Activated T-cell treated with anti-CD3 and anti-CD28 coated beads for 4 hours (primary cell): ENCODE measurements at places on chromosomes 3 and 15.

- no peak for DNase-seq
Measured at GRCh38 chr3:45104715-45105711, 41.2 kb downstream of the CDCP1 start.

DNA sequence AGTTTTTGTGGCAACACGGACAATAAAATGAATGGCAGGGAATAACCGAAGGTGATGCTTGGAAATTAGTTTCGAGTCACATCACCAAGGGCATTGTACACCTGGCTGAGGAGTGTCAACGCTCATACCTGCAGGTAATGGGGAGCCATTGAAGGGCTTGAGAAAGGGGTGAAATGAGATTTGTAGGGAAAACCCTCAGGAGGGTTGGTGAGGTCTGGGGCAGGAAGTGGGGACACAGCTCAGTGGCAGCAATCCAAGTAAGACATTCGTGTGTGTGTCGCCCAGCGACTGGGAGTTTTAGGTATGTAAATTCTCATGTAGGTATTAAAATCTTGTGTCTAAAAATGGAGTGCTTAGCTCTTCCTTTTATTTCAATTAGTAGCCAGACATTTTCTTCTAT, 14.3 kb downstream of the PARP14 start:
- DNase-seq: no peak

DNA sequence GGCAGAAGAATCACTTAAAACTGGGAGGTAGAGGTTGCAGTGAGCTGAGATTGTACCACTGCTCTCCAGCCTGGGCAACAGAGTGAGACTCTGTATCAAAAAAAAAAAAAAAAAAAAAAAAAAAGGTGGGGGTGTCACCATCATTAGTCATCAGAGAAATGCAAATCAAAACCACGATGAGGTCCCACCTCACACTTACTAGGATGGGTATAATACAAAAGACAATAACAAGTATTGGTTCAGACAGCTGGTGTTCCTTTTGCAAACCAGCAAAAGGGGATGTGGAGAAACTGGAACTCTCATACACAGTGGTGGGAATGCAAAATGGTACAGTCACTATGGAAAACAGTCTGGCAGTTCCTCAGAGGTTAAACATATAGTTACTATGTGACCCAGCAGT, 78.7 kb upstream of the TSC22D2 start:
- no peak for DNase-seq

DNA sequence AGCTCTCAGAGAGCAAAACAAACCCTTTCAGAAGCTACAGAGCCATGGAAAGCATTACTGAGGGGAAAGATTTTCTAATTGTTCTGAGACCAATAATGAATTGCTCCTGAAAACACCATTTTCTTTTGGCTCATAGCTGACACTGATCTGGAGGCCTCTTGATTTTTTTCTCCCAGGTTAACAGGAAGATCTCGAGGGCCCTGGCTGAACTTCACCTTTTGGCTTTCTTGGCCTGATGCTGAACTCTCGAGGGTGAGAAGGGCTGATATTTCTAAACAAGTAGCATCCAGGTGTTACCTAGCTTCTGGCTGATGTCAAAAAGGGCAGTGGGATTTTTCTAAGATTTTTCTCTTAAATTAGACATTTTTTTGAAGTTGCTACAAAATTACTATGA, 19.9 kb upstream of the NFKBIZ start:
- no peak for DNase-seq

DNA sequence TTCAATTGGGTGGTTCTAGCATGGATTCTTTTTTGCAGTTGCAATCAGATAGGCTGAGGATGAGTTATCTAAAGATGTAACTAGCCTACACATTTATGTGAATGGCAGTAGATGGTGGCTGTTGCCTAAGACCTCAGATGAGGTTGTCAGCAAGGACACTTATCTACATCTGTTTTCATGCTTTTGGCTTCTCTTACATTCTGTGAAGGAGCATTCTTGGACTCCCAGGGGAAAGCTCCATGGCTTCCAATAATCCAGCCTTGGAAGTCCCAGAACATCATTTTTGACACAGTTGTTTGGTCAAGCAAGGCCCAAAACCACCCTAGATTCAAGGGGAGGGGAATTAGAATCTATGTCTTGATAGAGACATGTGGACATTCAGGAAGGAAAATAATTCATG, 332.2 kb upstream of the RBMS3 start:
- no peak for DNase-seq

GRCh38 chr15:53520996-53521395, 238.5 kb downstream of the WDR72 start:
- no peak for DNase-seq

GRCh38 chr15:32763295-32763694, 45.5 kb downstream of the GREM1 start:
- DNase-seq: no peak

- DNase-seq: no peak
Measured at GRCh38 chr15:90036806-90037510, 35.8 kb downstream of the ZNF710 start.
